Lung (tissue), 17 donors: ENCODE measurements at places on chromosomes 3 and 15. TPM values are rescaled to one million over a fixed set of nuclear protein-coding genes. Genes with fewer than 3 reads are reported as not detected.

Gene MINAR1
- polyA plus RNA-seq = 0.10 TPM

Gene AHSG
- polyA plus RNA-seq = not detected

Gene RLBP1
- polyA plus RNA-seq = not detected

Gene TIMP4
- 22.2 TPM for polyA plus RNA-seq

Gene FGD5
- 14.6 TPM for polyA plus RNA-seq

Gene SYNPR
- not detected for polyA plus RNA-seq

Gene GABRR3
- polyA plus RNA-seq = not detected

Gene KBTBD8
- 1.3 TPM for polyA plus RNA-seq

Gene GOLGA8B
- polyA plus RNA-seq = 5.9 TPM

Gene PODXL2
- 3.1 TPM for polyA plus RNA-seq

Gene TMEM45A
- 7.8 TPM for polyA plus RNA-seq

Gene DPH6
- 8.7 TPM for polyA plus RNA-seq

Gene SLC22A14
- polyA plus RNA-seq = 0.07 TPM

Gene GHSR
- polyA plus RNA-seq = 0.07 TPM

Gene IL17RC
- polyA plus RNA-seq = 39.8 TPM

Gene CILP
- 0.30 TPM for polyA plus RNA-seq

Gene LRTM1
- polyA plus RNA-seq = not detected

Gene P3H2
- polyA plus RNA-seq = 18.6 TPM

Gene FANCD2OS
- polyA plus RNA-seq = not detected

Gene TMED3
- polyA plus RNA-seq = 88.2 TPM

Gene ASB14
- 0.06 TPM for polyA plus RNA-seq

Gene SLC12A1
- polyA plus RNA-seq = not detected

Gene VEPH1
- 53.5 TPM for polyA plus RNA-seq

Gene UBA7
- polyA plus RNA-seq = 72.4 TPM

Gene PTPRG
- 24.4 TPM for polyA plus RNA-seq

Gene HIGD1A
- 77.6 TPM for polyA plus RNA-seq

Gene OXTR
- 1.2 TPM for polyA plus RNA-seq

Gene SI
- not detected for polyA plus RNA-seq

Gene TLR9
- 0.37 TPM for polyA plus RNA-seq

Gene MNS1
- polyA plus RNA-seq = 3.2 TPM

Gene ZPLD1
- polyA plus RNA-seq = not detected

Gene ISG20
- polyA plus RNA-seq = 61.6 TPM

Gene NFKBIZ
- polyA plus RNA-seq = 27.6 TPM

Gene CPEB1
- 0.89 TPM for polyA plus RNA-seq

Gene TTLL13
- 0.12 TPM for polyA plus RNA-seq

Gene CACNA2D2
- 28.2 TPM for polyA plus RNA-seq

Gene SEMA6D
- polyA plus RNA-seq = 3.0 TPM

Gene MORC1
- polyA plus RNA-seq = not detected

Gene GP5
- polyA plus RNA-seq = 0.25 TPM

Gene SMCO1
- polyA plus RNA-seq = not detected

Gene ITIH1
- 0.35 TPM for polyA plus RNA-seq
